NCI-H460 (cell line): ENCODE measurements at places on chromosomes 7 and 10. TPM values are rescaled to one million over a fixed set of nuclear protein-coding genes. Genes with fewer than 3 reads are reported as not detected.

Gene FAM180A
- total RNA-seq: not detected in 2 replicates

Gene SLC13A1
- total RNA-seq: not detected in 2 replicates

Gene ANKRD30A
- total RNA-seq: not detected in 2 replicates

Gene KCP
- not detected in 2 replicates for total RNA-seq

Gene PVRIG
- total RNA-seq: not detected in 2 replicates

Gene NYAP1
- 0.47 and 1.2 TPM in 2 replicates for total RNA-seq

Gene BET1
- 38.3 and 43.2 TPM in 2 replicates for total RNA-seq

Gene FAM25A
- not detected in 2 replicates for total RNA-seq

Gene STAG3
- 0.05 TPM in 1 of 2 replicates, not detected in the other for total RNA-seq

Gene SPAM1
- not detected in 2 replicates for total RNA-seq

Gene IDI2
- total RNA-seq: not detected in 2 replicates

Gene NRP1
- 11.6 and 12.2 TPM in 2 replicates for total RNA-seq

Gene ZPBP
- total RNA-seq: not detected in 2 replicates

Gene CYP2C8
- total RNA-seq: not detected in 2 replicates

Gene EPHB6
- total RNA-seq: not detected in 2 replicates

Gene RAMP3
- not detected in 2 replicates for total RNA-seq

Gene PTN
- 0.12 TPM in 1 of 2 replicates, not detected in the other for total RNA-seq

Gene ANKRD7
- 0.64 and 0.66 TPM in 2 replicates for total RNA-seq

Gene PMS2
- 20.4 and 24.8 TPM in 2 replicates for total RNA-seq

Gene ACTR3C
- not detected in 2 replicates for total RNA-seq

Gene OR2A5
- not detected in 2 replicates for total RNA-seq

Gene NOLC1
- 132 and 151 TPM in 2 replicates for total RNA-seq

Gene GPR22
- 3.3 and 4.0 TPM in 2 replicates for total RNA-seq

Gene IQCE
- 9.2 and 9.4 TPM in 2 replicates for total RNA-seq

Gene CALML5
- not detected in 2 replicates for total RNA-seq

Gene CALML3
- total RNA-seq: not detected in 2 replicates

Gene PRSS37
- not detected in 2 replicates for total RNA-seq

Gene GIMAP7
- not detected in 2 replicates for total RNA-seq
